ENCODE measurements at places on chromosomes 6 and 20.

GRCh38 chr20:408843-409696, 971 bp downstream of the RBCK1 start:
- DNase-seq: no peak

- no peak for DNase-seq
These were observed 1.1 kb downstream of the DEF6 start for GRCh38 chr6:35298625-35299140.

GRCh38 chr6:10534419-10534762, 13.2 kb downstream of the GCNT2 start:
- DNase-seq: no peak

GRCh38 chr6:6633898-6634734, 45.6 kb downstream of the LY86 start:
- no peak for DNase-seq

GRCh38 chr6:108732091-108732870, 115.9 kb upstream of the ARMC2 start:
- no peak for DNase-seq

DNA sequence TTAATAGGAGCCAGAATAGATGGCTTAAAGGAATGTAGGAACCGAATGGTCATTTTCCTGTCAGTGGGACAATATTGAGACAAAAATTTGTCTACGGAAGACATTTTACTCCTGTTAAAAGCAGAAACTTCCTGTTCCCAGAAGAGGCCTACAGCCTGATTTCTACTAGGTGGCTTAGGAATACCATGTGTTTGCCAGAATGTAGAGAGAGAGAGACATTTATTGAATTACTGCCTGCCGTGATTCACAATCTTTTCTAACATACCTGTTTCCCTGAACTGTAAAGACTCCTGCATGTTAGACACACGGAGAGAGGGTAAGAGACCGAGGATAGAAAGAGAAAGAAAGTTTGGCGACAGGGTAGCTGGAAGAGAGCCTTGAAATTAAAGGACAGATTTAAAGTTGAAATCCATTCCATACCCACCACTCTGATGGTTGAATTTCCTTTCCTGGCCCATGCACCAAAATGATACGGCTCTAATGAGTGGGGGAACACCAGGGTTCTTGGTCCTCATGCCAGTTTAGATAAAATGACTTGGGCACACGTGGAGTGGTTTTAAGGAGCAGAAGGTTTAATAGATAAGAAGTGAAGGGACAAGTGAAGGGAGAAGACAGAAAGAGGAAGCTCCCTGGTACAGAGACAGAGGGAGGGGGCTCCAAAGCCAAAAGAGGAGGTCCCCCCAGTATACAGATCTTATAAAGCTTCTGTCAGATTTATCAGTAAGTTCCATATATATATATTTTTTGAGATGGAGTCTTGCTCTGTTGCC, 22.5 kb downstream of the NCOA3 start:
- no peak for DNase-seq

- DNase-seq: no peak
These were observed 198.5 kb upstream of the BTBD3 start for GRCh38 chr20:11719153-11719552.

DNA sequence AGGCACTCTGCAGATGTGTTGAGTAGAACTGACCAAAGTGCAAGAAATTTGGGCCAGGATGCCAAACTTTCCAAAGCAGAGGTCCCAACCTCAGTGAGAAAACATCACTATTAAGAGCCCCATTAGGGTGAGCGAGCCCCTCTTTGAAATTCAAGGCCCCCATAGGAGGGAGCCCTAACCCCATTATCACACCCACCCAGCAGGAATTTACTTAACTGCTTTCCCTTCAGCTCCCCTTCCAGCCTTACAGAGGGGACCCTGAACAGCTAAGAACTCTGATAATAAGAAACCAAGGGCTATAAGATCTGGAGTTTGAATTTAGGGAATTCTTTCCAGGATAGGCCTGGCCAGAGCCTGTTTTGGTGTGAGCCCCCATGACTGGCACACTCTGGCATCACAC, 130.6 kb downstream of the NFATC2 start:
- no peak for DNase-seq
